ENCODE measurements at places on chromosomes 5 and 9. TPM values are rescaled to one million over a fixed set of nuclear protein-coding genes. Genes with fewer than 3 reads are reported as not detected.

MZB1 gene
- 2.7 TPM for polyA plus RNA-seq

HAPLN1 gene
- 0.67 TPM for polyA plus RNA-seq

DNA sequence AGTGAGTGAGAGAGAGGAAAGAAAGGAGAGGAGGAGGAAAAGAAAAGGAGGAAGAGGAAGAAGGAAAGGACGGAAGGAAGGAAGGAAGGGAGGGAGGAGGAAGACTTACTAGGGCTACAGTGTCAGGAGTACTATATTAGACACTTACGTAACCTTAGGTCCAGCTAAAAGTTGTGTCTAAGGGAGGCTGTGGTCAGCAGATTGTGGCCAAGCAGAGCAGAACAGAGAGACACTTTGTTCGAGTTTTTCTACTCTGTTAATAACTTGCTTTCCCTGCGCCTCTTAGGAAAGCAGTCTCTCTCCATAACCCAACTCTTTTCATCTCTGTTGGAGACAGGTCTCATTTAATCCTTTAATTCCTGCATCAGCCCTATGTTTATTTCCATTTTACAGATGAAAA lies 138.9 kb downstream of the KCNN2 start:
- no peaks in the 10 kb centered on the region for H3K27me3 ChIP-seq
- H3K36me3 ChIP-seq = no peaks in the 10 kb centered on the region
- no peak overlapping the region for H3K27ac ChIP-seq
- no peaks in the 10 kb centered on the region for H3K4me1 ChIP-seq

DNA sequence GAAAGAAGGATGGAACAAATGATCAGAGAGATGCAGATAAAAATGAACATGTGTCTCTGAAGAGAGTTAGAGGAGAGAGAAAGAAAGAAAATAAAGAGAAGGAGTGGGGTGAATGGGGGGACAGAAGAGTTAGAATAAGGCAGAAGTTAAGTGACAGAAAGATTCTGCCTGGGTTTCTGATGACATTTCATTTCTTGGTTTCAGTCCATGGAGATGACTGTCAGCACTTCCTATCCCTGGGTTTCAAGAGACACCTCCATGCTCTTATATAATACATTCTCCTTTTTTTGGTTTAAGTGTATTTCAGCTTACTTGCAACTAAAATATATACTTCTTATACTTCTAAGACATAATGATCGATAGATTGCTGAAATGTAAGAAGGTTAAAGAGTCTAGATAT lies 213.0 kb upstream of the IL12B start:
- H3K4me1 ChIP-seq = no peaks in the 10 kb centered on the region
- no peaks in the 10 kb centered on the region for H3K36me3 ChIP-seq
- no peak overlapping the region for H3K4me3 ChIP-seq
- no peak for DNase-seq
- H3K27me3 ChIP-seq = no peaks in the 10 kb centered on the region

GRCh38 chr5:21097661-21098060 lies 1109.7 kb upstream of the CDH18 start:
- no peak overlapping the region for H3K27ac ChIP-seq
- no peaks in the 10 kb centered on the region for H3K4me1 ChIP-seq
- no peak for DNase-seq
- H3K4me3 ChIP-seq = no peak overlapping the region
- H3K36me3 ChIP-seq = no peaks in the 10 kb centered on the region

SKIC3 gene
- polyA plus RNA-seq = 79.6 TPM

SLC36A2 gene
- polyA plus RNA-seq = not detected

DNA sequence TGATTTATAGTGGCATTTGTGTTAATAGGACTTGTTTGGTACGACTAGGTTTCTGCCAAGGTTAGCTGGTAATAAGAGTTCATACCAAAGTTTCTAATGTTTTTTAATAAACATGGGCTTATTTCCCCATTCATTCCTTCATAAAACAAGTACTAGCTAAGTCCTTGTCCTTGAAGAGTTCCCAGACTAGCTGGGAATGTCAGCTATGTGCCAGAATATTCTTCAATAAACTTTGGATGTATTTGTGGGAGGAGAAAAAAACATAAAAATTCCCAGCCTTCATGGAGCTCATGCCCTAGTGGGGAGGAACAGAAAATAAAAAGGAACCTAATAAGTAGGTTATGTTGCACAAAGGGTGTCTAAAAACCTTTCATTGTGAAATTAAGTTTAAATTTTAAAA lies 176.9 kb downstream of the DENND1A start:
- DNase-seq = no peak
- peaks cover 3% of the 10 kb centered on the region for H3K36me3 ChIP-seq
- no peak overlapping the region for H3K4me3 ChIP-seq
- H3K27me3 ChIP-seq = no peaks in the 10 kb centered on the region
- H3K27ac ChIP-seq = no peak overlapping the region

CEL gene
- 463 TPM for polyA plus RNA-seq

FKBP15 gene
- polyA plus RNA-seq = 6.5 TPM

PLCXD3 gene
- polyA plus RNA-seq = 4.4 TPM

- DNase-seq = no peak
- H3K4me3 ChIP-seq = no peak overlapping the region
- no peaks in the 10 kb centered on the region for H3K4me1 ChIP-seq
- H3K36me3 ChIP-seq = no peaks in the 10 kb centered on the region
- H3K27ac ChIP-seq = no peak overlapping the region
These were observed 547.1 kb downstream of the CCDC171 start for GRCh38 chr9:16099732-16100536.

DNA sequence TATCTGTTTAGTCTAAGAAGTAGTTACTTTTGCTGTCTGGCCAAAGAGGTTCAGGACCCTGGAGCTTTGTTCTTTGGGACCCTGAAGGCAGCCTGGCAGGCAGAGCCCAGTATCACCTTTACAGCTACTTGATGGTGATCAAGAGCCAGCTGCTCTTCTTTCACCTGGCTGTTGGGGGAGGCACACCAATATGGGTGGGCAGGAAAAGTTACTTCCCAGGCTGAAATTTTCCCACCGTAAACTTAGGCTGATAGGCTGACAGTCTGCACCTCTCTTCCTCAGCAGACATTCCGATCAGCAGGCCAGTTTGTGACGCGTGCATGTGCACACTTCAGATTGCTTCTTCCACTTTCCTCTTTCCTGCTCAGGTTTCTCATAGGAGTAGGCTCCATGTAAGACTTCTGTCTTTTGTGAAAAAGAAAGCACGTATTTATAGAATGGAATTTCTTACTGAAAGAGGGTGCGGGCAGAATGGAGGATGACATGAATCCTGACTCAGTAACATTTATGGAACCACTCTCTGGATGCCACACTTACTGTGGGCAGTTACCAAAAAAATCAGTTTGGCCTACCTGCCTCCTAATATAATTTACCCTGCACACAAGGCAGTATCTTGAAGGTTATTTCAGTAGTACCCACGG lies 223.9 kb upstream of the DMRT1 start:
- no peaks in the 10 kb centered on the region for H3K27me3 ChIP-seq
- peaks cover 6% of the 10 kb centered on the region for H3K4me1 ChIP-seq
- H3K36me3 ChIP-seq = no peaks in the 10 kb centered on the region
- H3K4me3 ChIP-seq = no peak overlapping the region

RBM18 gene
- polyA plus RNA-seq = 15.7 TPM

GRCh38 chr5:108260117-108260857 lies 121.6 kb downstream of the FBXL17 start:
- no peaks in the 10 kb centered on the region for H3K36me3 ChIP-seq
- no peaks in the 10 kb centered on the region for H3K27me3 ChIP-seq
- H3K27ac ChIP-seq = no peak overlapping the region
- peak; percentile 87 for DNase-seq
- no peak overlapping the region for H3K4me3 ChIP-seq

DNA sequence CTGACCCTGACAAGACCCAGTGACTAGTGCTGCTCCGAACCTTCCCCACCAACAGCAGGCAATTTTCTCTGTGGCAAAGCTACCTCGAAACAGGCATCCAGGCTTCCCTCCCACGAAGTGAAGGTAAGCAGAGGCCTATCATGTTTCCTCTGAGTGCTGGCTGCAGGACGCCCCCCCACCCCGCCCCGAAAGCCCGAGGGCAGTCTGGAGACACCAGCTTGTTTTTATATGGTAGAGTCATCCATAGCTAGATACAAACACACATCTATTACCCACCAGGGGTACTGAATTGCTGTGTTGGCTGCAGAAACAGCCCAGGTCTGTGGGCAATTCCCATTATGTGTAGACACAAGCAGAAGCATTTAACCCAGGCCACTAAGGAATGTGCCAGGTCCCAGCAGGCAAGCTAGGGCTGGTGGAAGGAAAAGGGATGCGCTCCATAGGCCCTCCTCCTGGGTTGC lies 40.4 kb downstream of the LIX1 start:
- no peaks in the 10 kb centered on the region for H3K27me3 ChIP-seq
- H3K4me3 ChIP-seq = no peak overlapping the region
- no peak overlapping the region for H3K27ac ChIP-seq

- H3K27me3 ChIP-seq = no peaks in the 10 kb centered on the region
- no peak overlapping the region for H3K27ac ChIP-seq
- H3K36me3 ChIP-seq = peaks cover 8% of the 10 kb centered on the region
- H3K4me3 ChIP-seq = no peak overlapping the region
These were observed 15.8 kb downstream of the CWC27 start for GRCh38 chr5:64784451-64785025.

DOCK2 gene
- 2.2 TPM for polyA plus RNA-seq

DNA sequence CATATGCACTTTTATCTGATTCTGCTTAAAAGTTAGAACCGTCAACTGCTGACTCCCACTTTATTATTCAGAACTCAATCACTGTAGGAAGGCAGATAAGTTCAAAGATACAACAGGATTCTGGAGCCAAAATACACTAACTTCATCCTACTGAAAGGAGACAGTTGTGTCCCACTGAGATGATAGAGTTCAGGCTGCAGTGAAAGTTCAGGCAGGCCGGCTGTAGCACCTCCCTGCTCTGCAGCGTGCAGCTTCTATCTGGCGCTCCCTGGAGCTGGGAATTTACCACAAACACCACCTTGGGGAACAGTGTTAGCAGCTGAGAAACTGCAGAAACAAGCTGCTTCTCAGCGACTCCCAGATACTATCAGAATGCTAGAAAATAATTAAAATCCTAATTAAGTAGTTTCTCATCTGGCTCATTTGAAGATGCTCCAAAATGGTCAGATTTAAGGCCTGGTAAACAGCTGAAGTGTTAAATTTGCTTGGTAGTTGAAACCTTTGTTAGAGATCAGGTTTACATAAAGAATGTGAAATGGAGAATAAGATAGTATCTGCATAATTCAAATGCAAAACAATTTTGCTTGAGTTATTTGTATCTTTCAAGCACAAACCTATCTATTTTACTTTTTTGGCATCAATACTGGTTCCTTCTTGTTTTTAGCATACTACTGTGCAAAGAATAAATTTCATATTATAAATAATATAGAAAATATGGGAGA lies 52.3 kb upstream of the CNTLN start:
- no peak for DNase-seq
- H3K27ac ChIP-seq = no peak overlapping the region
- no peaks in the 10 kb centered on the region for H3K36me3 ChIP-seq
- no peaks in the 10 kb centered on the region for H3K4me1 ChIP-seq

- no peak overlapping the region for H3K27ac ChIP-seq
- no peaks in the 10 kb centered on the region for H3K27me3 ChIP-seq
- no peak for DNase-seq
- H3K36me3 ChIP-seq = peaks cover 2% of the 10 kb centered on the region
- peaks cover 7% of the 10 kb centered on the region for H3K4me1 ChIP-seq
These were observed 4.7 kb downstream of the ATP6V0E1 start for GRCh38 chr5:172988276-172988675.

DNA sequence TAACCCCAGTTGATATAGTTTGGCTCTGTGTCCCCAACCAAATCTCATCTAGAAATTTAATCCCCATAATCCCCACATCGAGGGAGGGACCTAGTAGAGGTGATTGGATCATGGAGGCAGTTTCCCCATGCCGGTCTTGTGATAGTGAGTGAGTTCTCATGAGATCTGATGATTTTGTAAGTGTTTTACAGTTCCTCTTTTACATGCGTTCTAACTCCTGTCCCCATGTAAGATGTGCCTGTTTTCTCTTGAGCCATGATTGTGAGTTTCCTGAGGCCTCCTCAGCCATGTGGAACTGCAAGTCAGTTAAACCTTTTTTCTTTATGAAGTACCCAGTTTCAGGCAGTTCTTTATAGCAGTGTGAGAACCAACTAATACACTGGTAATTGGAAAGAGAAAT lies 73.6 kb downstream of the CDH12 start:
- no peaks in the 10 kb centered on the region for H3K4me1 ChIP-seq
- H3K36me3 ChIP-seq = no peaks in the 10 kb centered on the region
- H3K4me3 ChIP-seq = no peak overlapping the region
- no peak for DNase-seq
- H3K27ac ChIP-seq = no peak overlapping the region

DNA sequence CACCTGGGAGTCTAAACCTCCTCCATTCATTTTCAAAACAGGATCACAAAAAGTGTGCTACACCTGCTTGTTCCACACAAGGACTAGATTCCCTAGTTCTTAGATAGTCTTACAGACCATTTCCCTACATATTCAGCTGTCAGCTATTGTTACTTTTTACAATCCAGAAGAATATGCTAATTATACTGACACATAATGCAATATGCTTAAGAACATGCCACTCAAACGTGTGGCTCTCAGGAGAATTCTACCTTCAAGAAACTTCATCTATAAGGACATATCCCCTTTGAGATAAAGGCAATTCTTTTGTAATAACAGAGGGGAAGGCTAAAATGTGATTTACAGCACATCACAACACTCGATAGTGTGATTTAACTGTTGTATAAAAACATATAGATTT lies 456.1 kb upstream of the ARRDC3 start:
- H3K4me3 ChIP-seq = no peak overlapping the region
- H3K4me1 ChIP-seq = no peaks in the 10 kb centered on the region
- no peaks in the 10 kb centered on the region for H3K27me3 ChIP-seq
- no peak for DNase-seq

PCDHGC3 gene
- polyA plus RNA-seq = 33.3 TPM

- H3K4me3 ChIP-seq = no peak overlapping the region
- H3K36me3 ChIP-seq = no peaks in the 10 kb centered on the region
- H3K4me1 ChIP-seq = no peaks in the 10 kb centered on the region
These were observed 657.9 kb downstream of the ACTL7B start for GRCh38 chr9:108197899-108198298.

- no peaks in the 10 kb centered on the region for H3K36me3 ChIP-seq
- H3K4me1 ChIP-seq = no peaks in the 10 kb centered on the region
- no peaks in the 10 kb centered on the region for H3K27me3 ChIP-seq
- no peak overlapping the region for H3K4me3 ChIP-seq
These were observed 119.8 kb downstream of the GABRG2 start for GRCh38 chr5:162187371-162187770.

HRH2 gene
- 3.3 TPM for polyA plus RNA-seq

DNA sequence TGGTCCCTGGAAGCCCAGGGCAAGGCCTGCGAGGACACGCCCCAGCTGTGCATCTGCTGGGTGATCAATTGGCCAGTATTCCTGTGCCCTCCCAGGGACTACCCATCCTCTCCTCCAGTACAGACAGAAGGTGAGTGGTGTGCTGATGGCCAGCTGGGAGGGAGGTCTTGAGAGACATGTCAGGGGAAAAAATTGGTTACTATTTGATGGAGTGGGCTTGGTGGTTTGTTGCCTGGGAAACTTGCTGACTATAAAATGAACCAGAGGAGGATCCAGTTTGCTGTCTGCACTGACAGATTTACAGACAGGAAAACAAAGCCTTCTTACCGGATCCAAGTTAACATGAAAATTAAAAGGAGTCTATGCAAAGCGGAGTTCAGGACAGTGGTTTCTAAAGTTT lies 40.3 kb downstream of the MAP1B start:
- H3K27ac ChIP-seq = no peak overlapping the region
- no peak for DNase-seq
- no peak overlapping the region for H3K4me3 ChIP-seq
- no peaks in the 10 kb centered on the region for H3K27me3 ChIP-seq
- H3K36me3 ChIP-seq = no peaks in the 10 kb centered on the region

Data from small intestine (tissue), 16 donors.